Fibroblast of the aortic adventitia (primary cell): ENCODE measurements at places on chromosomes 3 and 15.

- peak; percentile 52 for DNase-seq
Measured at GRCh38 chr3:9416139-9416780, 18.8 kb downstream of the SETD5 start.

DNA sequence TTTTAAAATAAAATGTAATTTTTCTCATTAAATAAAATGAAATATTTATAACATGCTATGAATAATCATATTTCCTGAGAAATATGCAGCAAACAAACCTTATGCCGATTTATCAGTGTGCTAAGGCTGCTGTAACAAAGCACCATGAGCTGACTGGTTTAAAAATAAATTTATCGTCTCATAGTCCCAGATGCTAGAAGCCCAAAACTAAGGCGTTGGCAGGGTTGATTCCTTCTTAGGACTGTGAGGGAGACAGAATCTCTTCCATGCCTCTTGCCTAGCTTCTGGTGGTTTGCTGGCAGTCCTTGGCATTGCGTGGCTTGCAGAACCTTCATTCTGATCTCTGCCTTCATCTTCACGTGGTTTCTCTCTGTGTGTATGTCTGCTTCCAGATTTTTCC lies 740.3 kb downstream of the OTOL1 start:
- DNase-seq: no peak

GRCh38 chr15:74716651-74717050 lies 8.7 kb downstream of the CYP1A1 start:
- no peak for DNase-seq

GRCh38 chr3:101262393-101263240 lies 57.8 kb downstream of the IMPG2 start:
- no peak for DNase-seq
